A673 (cell line): ENCODE measurements at places on chromosomes 13 and 19.

- no peak for DNase-seq
Observed at GRCh38 chr19:8569066-8569771, 8.0 kb downstream of the MYO1F start.

DNA sequence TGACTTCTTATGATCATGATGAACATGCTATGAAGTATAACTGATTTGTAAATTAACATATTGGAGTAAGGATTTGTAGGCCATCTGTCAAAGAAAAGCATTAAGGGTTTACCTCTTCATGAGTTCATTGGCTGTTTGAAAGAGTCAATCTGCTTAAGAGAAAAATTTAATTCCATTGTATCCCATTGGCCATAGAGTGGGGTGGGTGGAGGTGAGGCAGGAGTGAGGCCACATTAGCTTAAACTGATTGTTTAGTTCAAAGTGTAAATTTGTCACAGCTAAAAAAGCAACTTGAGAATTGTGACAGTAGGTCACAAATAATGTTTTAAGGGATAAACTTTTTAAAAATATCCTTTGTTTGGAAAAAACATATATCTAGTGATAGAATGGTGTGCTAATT lies 11.4 kb downstream of the GPR180 start:
- DNase-seq, result no peak

GRCh38 chr19:13149628-13150186 lies 468 bp downstream of the STX10 start:
- DNase-seq, result peak; percentile 57

GRCh38 chr13:91135968-91136367 lies 211.5 kb upstream of the MIR17HG start:
- peak; percentile 27 for DNase-seq

DNA sequence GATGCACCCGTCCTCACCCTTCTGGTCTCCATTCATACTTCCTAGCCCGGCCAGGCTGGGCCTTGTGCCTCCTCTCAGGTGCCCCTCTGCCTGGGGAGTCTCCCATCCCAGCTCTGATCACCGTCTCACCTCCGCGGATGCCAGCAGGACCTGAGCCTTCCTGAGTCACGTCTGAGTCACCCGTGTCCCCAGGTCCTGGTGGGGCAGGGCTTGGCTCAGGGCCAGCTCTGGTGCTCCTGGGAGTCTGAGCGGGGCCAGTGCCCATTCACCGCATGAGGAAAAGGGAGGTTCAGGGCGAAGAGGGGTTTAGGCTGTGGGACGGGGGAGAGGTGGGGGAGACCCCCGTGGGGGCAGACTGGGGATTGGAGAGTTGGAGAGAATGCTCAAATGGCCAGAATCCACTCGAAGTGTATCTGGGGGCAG lies 593 bp downstream of the ATP8B3 start:
- peak; percentile 48 for DNase-seq
